ENCODE measurements at places on chromosomes 12 and 14.
A peak's percentile ranks its signal among the peaks of the same experiment; 100 is the strongest.

GRCh38 chr12:68953536-68953935 is 20.6 kb upstream of the CPM start:
- no peak for DNase-seq

DNA sequence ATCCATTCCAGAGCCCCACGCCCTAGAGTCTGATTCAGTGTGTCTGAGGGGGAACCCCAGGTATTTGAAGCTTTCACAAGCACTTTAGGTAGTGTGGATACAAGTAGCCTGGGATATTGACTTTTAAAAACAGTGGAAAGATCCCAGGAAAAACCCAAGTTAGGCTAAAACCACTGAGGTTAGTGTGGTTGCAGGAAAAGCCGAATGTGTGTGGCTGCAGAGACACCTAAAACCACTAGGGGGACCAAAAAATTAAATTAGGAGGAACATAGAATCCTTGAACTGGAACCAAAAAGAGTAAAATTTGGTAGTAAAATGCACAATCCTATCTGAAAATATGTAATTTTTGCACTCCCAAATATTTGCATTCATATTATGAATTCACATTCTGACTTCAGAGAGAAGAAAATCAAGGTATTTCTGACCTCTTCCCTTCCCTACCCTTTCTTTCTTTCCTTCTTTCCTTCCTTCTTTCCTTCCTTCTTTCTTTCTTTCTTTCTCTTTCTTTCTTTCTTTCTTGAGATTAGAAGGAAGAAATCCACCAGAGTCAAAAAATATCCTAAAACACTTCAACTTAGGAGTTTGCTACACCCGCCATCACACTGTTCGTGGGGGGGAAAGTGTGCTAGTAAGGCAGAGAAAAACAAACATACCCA is 37.8 kb downstream of the SLCO1A2 start:
- no peak for DNase-seq

DNA sequence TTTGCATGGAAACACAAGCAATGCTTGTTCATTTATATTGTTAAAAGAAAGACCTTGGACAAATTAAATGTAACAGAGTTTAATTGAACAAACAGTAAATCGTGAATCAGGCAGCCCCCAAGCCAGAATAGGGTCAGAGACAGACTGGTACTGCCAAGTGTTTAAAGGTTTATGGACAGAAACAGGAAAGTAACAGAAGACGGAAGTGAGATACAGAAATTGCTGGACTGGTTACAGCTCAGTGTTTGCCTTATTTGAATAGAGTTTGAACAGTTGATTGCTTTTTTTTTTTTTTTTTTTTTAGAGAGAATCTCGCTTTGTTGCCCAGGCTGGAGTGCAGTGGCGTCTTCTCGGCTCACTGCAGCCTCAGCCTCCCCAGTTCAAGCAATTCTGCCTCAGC is 50.3 kb downstream of the DAO start:
- no peak for DNase-seq

- DNase-seq, result no peak
These were observed 87.3 kb upstream of the PLEKHA5 start for GRCh38 chr12:19042221-19042620.

GRCh38 chr12:45863332-45863731 is 127.0 kb downstream of the SCAF11 start:
- no peak for DNase-seq

DNA sequence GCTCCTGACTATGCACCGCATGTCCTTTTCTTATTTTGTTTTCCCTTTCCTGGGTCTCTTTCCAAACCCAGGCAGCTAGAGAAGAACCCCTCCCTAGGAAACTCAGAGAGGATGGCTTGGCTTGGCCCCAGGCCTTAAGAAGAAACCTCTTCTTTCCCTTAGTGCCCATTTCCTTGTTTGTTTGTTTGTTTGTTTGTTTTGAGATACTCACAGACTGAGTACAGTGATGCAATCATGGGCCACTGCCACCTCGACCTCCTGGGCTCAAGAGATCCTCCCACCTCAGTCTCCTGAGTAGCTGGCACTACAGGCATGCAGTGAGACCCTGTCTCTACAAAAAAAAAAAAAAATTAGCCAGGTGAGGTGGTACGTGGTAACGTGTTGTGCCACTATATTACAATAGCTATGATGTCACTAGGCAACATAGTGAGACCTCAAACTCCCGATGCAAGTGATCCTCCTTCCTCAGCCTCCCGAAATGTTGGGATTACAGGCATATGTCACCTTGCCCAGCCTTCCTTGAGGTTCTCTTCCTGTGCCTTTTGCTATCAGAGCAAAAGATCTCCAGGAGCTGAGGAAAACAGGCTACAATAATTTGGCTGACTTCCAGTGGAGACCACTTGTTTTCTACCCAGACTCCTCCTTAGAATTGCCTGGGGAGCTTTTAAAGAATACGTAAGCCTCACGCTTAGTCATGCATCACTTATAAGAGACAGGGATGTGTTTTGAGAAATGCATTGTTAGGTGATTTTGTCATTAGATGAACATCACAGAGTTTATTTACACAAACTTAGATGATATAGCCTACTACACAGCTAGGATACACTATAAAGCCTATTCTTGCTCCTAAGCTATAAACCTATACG is 34.5 kb upstream of the LGALS3 start:
- no peak for DNase-seq

DNA sequence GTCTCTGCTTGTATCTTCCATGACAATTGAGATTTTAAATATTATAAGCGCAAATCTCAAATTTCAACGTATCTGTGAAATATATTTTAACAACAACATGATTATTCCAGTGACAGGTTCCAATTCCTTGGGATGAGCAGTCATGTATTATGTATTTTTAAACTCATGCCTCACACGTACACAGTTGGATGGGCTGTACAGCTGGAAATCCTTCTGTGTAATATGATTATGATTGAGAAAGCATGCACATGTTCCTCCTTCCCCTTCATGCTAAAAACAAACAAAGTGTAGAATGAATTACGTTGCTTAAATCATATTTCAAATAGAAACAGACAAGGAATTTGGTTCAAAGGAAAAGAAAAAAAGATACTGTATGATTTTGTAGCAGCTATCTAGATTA is 428.3 kb downstream of the TMTC2 start:
- no peak for DNase-seq

GRCh38 chr14:105419195-105420091 is at the start of gene MTA1:
TSS of gene MTA1 (plus strand) at chr14:105419827. CDS start at chr14:105420036, 209 bp downstream.
- DNase-seq, result no peak

DNA sequence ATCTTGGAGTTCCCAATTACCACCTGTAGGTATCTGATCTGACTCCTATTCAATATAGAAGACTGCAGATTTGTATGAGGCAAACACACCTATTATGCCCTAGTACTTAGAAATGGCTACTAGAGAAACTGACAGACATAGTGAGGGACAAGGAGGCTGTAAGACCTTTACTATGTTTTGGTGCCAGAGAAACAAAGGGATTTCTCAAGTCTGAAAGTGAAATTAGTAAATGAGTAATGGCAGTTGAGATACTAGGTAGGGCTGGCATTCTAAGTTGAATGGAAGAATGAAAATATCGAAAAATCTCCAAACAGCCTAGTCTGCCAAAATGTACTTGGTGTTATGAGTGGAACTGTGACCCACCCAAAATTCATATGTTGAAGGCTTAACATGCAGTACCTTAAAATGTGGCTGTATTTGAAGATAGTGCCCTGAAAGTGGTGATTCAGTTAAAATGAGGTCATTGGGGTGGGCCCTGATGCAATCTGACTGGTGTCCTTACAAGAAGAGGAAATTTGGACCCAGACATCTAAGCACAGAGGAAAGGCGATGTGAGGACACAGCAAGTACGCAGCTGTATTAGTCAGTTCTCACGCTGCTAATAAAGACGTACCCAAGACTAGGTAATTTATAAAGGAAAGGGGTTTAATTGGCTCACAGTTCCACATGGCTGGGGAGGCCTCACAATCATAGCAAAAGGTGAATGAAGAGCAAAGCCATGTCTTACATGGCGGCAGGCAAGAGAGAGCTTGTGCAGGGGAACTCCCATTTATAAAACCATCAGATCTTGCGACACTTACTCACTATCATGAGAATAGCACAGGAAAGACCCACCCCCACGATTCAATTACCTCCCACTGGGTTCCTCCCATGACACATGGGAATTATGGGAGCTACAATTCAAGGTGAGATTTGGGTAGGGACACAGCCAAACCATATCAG is 127.0 kb downstream of the APAF1 start:
- no peak for DNase-seq

- DNase-seq, result no peak
These were observed 194.6 kb upstream of the FSCB start for GRCh38 chr14:44701563-44702263.

GRCh38 chr12:76201316-76201715 is 116.8 kb upstream of the NAP1L1 start:
- DNase-seq, result no peak

DNA sequence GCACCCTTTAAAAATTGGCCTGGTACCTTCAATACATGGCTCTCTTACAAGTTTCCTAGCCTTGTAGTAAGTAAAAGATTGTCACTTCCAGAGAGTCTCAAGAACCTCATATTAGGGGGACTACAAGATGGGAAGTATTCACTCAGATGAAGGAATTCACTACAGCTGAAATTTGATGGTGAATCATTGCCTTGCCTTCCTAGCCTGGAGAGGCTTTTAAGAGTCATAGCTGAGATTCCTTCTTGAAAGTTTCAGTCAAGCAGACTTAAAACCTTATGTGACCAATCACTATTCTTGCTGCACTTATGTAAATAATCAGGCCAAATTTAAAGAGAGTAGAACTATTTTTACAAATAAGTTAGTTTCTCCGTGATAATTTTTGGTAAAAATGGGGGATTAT is 451.6 kb downstream of the TRHDE start:
- DNase-seq, result no peak

- DNase-seq, result no peak
These were observed 24.2 kb downstream of the SFSWAP start for GRCh38 chr12:131735153-131735456.

GRCh38 chr14:50854521-50854920 is 17.3 kb upstream of the ABHD12B start:
- DNase-seq, result no peak

DNA sequence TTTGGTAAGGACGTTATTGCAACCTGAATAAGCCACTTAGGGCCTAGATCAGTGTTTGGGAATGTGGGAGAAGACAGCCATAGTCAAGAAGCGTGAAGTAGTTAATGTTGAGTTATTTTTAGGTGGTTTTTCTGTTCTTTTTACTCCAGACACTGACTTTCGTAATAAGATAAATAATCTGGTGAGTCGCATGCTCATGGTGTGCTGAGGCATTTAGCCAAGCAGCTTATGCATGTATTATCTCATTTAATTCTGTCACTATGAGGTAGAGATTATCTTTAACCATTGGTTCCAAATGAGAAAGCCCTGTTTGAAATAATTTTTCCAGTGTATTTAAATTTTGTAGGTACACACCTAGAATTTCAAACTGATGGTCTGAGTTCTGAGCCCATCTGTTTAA is 67.3 kb downstream of the RCOR1 start:
- DNase-seq, result no peak

- DNase-seq, result peak; percentile 11
These were observed 28.6 kb downstream of the TMEM30B start for GRCh38 chr14:61252369-61253063.

DNA sequence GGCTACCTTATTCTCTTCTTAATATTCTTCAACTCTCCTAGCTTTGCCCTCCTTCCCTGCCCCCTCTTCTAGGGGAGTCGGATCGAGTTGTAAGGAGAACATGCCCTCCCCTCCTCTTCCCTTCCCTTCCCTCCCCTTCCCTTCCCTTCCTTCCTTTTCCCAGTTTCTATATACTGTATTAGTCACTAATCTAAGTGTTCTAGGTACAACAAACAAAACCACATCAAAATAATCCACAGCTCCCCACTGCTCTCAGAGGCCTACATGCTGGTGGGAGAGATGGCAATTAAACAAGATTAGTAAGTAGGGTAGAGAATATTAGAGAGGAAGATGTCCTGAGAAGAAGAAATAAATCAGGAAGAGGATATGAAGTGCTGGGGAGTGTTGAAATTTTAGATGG is 119.9 kb upstream of the PZP start:
- no peak for DNase-seq

- no peak for DNase-seq
These were observed 547.5 kb downstream of the KCNH5 start for GRCh38 chr14:62497708-62498107.
